ENCODE measurements at places on chromosomes 7 and 10.

DNA sequence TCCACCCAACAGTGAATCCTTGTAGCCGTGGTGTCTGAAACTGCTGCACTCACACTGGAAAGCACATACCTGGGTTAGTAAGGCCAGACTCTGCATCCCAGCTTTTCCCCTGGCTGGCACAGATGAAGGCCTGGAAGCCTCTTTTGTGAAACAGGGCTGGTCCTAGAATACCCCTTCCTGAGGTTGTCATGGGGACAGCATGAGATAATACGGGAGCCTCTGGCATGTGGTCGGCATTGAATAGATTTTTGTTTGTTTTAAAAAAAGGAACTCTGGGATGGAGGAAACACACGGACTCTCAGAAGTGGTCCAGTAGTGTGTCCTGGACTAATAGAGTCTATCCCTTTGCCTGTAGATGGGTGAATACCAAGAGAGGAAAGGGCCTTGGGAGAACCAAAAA lies 129.7 kb downstream of the TMEM178B start:
- DNase-seq: no peak

DNA sequence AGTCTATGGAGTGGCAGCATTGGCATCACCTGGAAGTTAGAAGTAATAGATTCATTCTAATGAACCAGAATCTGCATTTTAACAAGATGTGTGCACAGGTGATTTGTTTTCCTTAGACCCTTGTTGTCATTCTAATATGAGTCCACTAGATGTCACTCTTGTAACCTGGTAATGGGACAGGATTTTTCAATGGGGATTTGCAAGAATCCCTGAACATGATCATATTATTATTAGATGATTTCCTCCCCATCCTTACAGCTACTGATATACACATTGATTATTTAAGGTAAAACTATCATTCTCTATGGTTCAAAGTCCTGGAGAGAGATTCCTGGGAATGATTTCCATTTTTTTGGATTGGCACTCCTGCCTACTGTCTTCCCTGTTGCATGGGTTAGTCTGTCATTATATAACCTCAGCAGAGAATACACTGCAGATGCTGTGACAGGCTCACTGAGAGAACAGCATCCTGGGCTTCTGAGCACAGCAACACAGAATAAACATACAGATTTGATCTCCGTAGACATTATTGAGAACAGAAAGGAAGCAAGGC lies 194.9 kb downstream of the SUGCT start:
- DNase-seq: peak; percentile 80

DNA sequence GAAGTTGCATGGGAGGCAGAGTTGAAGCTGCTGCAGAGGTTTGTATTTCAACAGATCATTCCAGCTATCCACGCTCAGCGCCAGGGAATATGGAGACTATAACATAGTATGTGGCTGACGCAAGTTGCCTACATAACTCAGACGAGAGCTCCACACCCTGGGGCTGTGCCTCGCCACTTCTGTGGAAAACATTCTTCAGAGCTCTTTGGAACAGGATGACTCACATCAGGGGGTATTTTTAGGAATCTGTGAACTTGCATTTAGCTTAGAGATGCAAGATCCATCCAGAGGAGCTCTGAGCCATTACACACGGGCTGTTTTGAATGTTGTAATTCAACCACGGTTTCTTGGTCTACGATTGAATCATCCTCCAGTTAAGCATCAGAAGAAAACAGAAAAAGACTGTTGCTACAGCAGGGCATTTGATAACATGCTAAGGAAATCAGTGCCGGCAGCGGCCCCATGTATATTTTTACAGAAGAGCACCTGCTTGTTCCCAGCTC lies 481.5 kb upstream of the AKR1E2 start:
- DNase-seq: no peak

- DNase-seq: no peak
Observed at GRCh38 chr10:34049887-34050286, 715.4 kb upstream of the NRP1 start.

- no peak for DNase-seq
Observed at GRCh38 chr7:138282997-138283396, 177.1 kb upstream of the TRIM24 start.

- DNase-seq: no peak
Observed at GRCh38 chr10:43778571-43778970, 129.9 kb upstream of the ZNF32 start.

GRCh38 chr10:116109881-116110280 lies 163.1 kb downstream of the GFRA1 start:
- DNase-seq: no peak

GRCh38 chr10:55653531-55653930 lies 707.5 kb downstream of the ZWINT start:
- DNase-seq: no peak

GRCh38 chr7:7895754-7896153 lies 72.8 kb upstream of the GLCCI1 start:
- no peak for DNase-seq

DNA sequence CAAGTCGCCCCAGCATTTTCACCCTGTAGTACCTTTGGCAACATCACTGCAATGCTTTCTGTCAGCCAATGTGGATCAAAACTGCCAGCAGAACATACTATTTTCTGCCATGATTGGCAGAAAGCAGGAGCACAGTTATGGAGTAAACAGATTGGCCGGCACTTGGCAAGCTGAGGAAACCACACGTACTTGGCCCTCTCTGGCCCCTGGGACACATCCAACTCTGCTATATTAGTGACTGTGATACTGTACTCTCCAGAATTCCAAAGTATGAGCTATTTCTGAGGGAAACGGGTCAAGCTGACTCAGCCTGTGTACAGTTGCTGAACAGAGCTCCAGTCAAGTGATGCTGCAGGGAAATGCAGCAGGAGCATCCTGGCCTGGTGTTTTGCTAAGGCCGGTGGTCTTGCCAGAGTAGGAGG lies 39.8 kb upstream of the LANCL2 start:
- DNase-seq: no peak

DNA sequence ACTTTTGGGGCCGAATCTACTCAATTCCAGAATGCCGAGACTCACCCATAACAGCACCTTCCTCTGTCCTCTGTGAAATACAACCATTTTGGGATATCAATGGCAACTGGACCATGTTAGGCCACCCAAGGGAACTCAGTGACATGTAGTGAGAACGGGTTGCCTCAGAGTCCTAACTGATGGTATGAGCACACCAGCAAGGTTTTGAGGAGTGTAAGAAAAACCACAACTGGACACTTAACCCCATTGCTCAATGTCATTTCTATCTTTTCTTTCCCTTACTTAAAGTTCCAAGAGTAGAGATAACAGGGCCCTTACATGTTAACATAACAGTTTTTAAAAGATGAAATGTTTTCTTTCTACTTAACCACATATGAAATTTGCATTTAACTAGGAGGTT lies 67.1 kb downstream of the TNS3 start:
- no peak for DNase-seq

DNA sequence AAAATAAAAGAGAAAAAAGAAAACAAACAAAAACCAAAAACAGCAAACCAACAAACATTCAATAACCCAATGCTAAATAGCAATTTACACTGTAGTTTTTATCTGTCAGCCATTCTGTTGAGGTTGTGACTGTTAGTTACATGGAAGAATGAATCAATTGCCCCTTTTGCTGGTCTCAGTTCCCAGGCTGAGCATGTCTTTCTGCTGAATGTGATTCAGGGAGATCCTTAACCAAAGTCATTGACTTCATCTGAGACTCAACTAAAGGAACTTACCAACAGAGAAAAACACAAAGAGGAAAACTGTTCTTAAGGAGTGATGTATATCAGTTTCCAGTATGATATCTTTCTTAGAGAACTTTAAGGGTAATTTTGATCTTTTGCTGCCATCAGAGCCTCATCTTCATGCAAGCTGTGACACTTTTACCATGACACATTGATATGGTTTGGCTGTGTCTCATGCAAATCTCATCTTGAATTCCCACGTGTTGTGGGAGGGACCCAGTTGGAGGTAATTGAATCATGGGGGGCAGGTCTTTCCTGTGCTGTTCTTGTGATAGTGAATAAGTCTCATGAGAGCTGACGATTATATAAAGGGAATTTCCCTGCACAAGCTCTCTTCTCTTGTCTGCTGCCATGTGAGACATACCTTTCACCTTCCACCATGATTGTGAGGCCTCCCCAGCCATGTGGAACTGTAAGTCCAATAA lies 469.8 kb downstream of the KIF20B start:
- DNase-seq: no peak

GRCh38 chr7:35021445-35021844 lies 15.8 kb downstream of the DPY19L1 start:
- no peak for DNase-seq
